CD8-positive, alpha-beta memory T cell (primary cell): ENCODE measurements at places on chromosomes 3 and 15.

GRCh38 chr3:53913401-53913800 is 21.7 kb upstream of the SELENOK start:
- no peaks in the 10 kb centered on the region for H3K36me3 ChIP-seq
- H3K27ac ChIP-seq = no peak overlapping the region
- H3K4me1 ChIP-seq = no peaks in the 10 kb centered on the region
- H3K4me3 ChIP-seq = no peak overlapping the region
- no peaks in the 10 kb centered on the region for H3K27me3 ChIP-seq
- DNase-seq = no peak

GRCh38 chr3:167983583-167983982 is 112.1 kb downstream of the GOLIM4 start:
- no peak for DNase-seq
- no peak overlapping the region for H3K4me3 ChIP-seq
- no peaks in the 10 kb centered on the region for H3K27me3 ChIP-seq
- H3K4me1 ChIP-seq = no peaks in the 10 kb centered on the region
- no peak overlapping the region for H3K27ac ChIP-seq
- H3K36me3 ChIP-seq = no peaks in the 10 kb centered on the region

GRCh38 chr3:14151471-14152083 is 26.7 kb downstream of the TMEM43 start:
- H3K4me1 ChIP-seq = no peaks in the 10 kb centered on the region
- H3K36me3 ChIP-seq = peaks cover 40% of the 10 kb centered on the region

DNA sequence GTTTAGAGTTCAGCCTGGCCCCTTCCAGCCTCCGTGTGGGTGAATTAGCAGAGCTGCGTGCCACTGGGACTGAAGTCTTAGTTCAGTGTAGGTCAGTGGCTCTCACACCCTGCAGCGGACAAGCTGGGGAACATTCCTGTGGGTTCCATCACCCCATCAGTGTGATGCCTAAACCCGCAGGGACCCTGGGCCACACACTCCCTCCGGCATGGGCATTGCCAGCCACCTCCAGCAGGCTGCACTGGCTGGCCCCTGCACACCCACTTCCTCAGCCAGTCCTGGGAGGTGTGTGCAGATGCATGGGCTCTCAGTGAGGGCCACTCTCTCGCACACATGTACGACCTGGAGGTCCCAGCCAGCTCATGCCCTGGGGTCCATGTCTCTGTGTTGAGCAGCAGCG is 32.1 kb upstream of the TOPBP1 start:
- DNase-seq = no peak
- no peaks in the 10 kb centered on the region for H3K27me3 ChIP-seq
- H3K4me1 ChIP-seq = no peaks in the 10 kb centered on the region
- no peak overlapping the region for H3K27ac ChIP-seq
- no peak overlapping the region for H3K4me3 ChIP-seq

- H3K4me1 ChIP-seq = no peaks in the 10 kb centered on the region
- no peaks in the 10 kb centered on the region for H3K36me3 ChIP-seq
- no peak overlapping the region for H3K27ac ChIP-seq
- H3K4me3 ChIP-seq = no peak overlapping the region
- H3K27me3 ChIP-seq = no peaks in the 10 kb centered on the region
These were observed 363.0 kb downstream of the PLOD2 start for GRCh38 chr3:145798007-145798406.

- H3K4me1 ChIP-seq = peaks cover 34% of the 10 kb centered on the region
- DNase-seq = peak; percentile 51
- no peak overlapping the region for H3K27ac ChIP-seq
- no peaks in the 10 kb centered on the region for H3K36me3 ChIP-seq
- H3K4me3 ChIP-seq = no peak overlapping the region
These were observed 4.2 kb upstream of the TRAT1 start for GRCh38 chr3:108818404-108818803.

DNA sequence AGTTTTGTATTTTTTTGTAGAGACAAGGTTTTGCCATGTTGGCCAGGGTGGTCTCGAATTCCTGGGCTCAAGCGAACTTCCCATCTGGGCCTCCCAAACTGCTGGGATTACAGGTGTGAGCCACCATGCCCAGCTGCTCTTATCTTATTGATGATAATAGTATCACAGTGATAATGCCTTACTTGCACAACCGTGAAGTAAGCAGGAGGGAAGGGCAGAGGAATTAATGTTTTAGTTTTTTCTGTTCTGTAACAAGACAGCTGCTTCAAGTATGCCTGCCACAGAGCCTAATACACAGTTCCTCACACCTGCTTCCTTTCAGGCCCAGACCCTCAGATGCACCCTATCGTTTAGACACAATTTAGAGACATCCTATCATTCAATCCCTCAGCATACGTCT is 26.1 kb upstream of the MUC13 start:
- no peak for DNase-seq
- H3K27ac ChIP-seq = no peak overlapping the region
- H3K4me3 ChIP-seq = no peak overlapping the region
- H3K36me3 ChIP-seq = no peaks in the 10 kb centered on the region

DNA sequence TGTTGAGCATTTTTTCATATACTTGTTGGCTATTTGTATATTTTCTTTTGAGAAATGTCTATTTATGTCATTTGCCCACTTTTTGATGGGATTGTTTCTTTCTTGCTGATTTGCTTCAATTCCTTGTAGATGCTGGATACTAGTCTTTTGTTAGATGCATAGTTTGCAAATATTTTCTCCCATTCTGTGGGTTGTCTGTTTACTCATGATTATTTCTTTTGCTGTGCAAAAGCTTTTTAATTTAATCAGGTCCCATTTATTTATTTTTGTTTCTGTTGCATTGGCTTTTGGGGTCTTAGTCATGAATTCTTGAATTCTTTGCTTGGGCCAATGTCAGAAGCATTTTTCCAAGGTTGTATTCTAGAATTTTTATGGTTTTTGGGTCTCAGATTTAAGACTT is 251.7 kb downstream of the WNT5A start:
- no peaks in the 10 kb centered on the region for H3K27me3 ChIP-seq
- H3K27ac ChIP-seq = no peak overlapping the region
- no peak for DNase-seq
- no peaks in the 10 kb centered on the region for H3K4me1 ChIP-seq
- no peaks in the 10 kb centered on the region for H3K36me3 ChIP-seq
- H3K4me3 ChIP-seq = no peak overlapping the region

DNA sequence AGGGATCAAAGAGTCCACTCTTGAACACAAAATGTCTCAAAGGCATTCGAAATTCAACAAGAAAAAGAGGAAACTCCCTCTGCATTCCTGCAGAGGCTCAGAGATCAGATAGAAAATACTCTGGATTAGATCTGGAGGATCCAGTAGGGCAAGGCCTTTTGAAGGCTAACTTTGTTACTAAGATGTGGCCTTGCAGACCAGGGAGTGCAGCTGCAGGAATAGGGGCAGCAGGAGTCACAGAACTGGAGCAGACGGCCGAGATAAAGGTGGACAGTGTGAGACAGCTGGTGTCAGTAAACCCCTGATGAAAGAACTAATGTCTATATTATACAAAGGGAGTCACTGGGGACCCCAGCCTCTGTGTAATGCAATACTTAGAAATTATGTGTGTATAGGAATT is 84.5 kb upstream of the PLSCR4 start:
- no peak overlapping the region for H3K27ac ChIP-seq
- no peaks in the 10 kb centered on the region for H3K27me3 ChIP-seq
- H3K36me3 ChIP-seq = no peaks in the 10 kb centered on the region
- no peak overlapping the region for H3K4me3 ChIP-seq
- no peaks in the 10 kb centered on the region for H3K4me1 ChIP-seq

DNA sequence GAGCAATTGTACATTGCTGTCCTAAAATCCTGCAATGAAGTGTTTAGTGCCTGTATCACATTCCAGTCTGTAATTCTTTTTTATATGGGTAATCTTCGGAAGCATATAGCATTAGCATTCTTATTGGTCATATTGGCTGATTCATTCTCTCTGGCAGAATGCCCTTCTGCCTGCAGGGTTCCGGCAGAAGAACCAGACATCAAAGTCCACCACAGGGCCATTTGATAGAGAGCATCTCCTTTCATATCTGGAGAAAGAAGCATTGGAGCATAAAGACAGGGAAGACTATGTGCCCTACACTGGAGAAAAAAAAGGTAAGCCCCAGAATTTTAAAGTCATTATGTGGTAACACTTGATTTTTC is 39.6 kb downstream of the TMOD3 start:
- no peak overlapping the region for H3K4me3 ChIP-seq
- no peaks in the 10 kb centered on the region for H3K4me1 ChIP-seq
- DNase-seq = no peak
- H3K27me3 ChIP-seq = no peaks in the 10 kb centered on the region
- peaks cover 25% of the 10 kb centered on the region for H3K36me3 ChIP-seq

GRCh38 chr3:19885468-19885867 is 48.5 kb downstream of the EFHB start:
- H3K4me1 ChIP-seq = no peaks in the 10 kb centered on the region
- H3K27me3 ChIP-seq = no peaks in the 10 kb centered on the region
- no peak overlapping the region for H3K4me3 ChIP-seq
- no peaks in the 10 kb centered on the region for H3K36me3 ChIP-seq
- H3K27ac ChIP-seq = no peak overlapping the region

DNA sequence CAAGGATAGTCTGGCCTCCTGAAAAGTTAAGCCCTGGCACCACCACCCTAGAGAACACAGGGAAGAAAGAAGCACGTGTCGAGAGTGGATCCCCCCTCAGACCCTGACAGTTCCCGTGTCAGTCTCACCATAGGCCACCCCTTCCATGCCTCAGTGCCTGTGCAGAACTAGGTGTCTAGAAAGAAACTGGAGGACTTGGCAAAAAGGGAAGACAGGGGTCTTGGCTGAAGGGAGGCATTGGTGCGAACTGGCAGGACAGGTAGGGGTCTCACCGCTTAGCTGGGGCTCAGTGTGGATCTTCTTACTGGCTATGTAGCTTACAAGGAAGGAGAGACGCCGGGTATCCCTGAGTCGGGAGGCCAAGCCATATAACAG is 518 bp downstream of the QARS1 start:
- H3K27ac ChIP-seq = peak overlapping the region; percentile 84
- no peaks in the 10 kb centered on the region for H3K27me3 ChIP-seq
- peak overlapping the region; percentile 97 for H3K4me3 ChIP-seq
- no peak for DNase-seq
- H3K4me1 ChIP-seq = peaks cover 22% of the 10 kb centered on the region

DNA sequence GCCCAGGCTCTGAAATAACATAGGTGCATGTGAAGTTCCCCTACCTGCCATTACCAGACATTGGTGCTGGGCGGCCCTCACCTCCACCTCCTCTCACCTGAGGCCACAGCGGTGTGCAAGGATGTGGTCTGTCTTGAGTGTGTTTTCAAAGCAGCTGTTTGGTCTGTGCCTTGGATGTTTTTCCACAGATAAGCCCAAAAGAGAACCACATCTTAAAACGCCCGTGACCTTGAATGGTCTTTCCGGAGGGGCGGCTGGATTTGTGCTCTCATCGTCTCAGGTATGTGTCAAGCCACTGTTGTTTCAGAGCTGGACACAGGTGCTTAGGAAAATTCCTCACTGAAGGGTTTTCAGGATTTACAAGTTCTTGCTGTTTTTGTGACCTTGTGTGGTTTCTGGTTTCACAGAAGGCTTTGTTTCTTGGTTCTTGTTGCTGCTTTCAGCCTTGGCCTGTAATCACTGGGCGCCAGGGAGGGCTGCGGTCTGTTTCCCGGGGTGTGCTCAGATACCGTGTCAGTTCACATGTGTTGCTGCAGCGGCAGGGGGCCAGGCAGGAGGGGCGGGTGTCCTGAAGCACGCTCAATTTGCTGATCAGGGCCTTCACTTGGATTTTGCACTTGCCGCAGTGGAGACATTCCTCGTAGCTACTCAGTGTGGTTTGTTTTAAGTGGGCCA is 128.4 kb downstream of the IGF1R start:
- DNase-seq = peak; percentile 26
- no peak overlapping the region for H3K27ac ChIP-seq
- no peaks in the 10 kb centered on the region for H3K27me3 ChIP-seq
- H3K4me3 ChIP-seq = no peak overlapping the region

GRCh38 chr3:138948371-138949001 is 1.5 kb downstream of the FOXL2NB start:
- H3K4me1 ChIP-seq = peaks cover 20% of the 10 kb centered on the region
- H3K4me3 ChIP-seq = no peak overlapping the region
- DNase-seq = no peak
- H3K36me3 ChIP-seq = no peaks in the 10 kb centered on the region
- no peak overlapping the region for H3K27ac ChIP-seq

DNA sequence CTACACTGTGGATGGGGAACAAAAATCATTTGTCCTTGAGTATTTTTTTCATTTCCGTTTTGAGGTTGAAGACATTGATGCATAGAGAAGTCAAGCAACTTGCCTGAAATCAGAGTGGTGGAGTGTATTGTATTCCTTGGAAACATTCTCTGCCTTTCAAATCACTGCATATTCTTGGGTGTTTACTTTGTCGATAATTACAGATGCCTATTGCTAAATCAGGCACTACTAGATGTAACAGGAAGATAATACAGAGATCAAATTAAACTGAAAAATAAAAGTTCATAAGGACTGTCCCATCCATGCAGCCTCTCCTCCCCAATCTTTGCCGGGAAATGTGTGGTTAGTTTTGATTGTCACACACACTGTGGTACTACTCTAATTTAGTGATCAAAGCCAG is 37.4 kb upstream of the VEPH1 start:
- no peak for DNase-seq
- H3K27ac ChIP-seq = no peak overlapping the region
- no peaks in the 10 kb centered on the region for H3K4me1 ChIP-seq

DNA sequence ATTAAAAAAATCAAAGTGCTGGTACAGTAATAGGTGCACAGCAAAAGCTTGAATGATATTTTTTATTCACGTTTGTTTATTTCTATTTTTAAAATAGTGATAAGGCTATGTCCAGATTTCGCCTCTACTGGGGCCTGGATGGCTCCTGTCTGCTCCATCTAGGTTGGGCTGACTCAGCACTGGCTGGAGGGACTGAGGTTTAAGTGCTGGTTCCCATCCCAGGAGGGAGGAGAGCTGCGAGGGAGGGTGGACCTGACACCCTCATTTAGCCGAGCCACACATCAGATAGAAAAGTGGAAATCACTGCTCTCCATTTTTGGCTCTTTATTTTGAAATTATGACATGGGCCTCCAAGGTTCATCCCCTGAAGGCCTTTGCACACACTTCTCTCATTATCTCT is 95.4 kb upstream of the AGBL1 start:
- DNase-seq = no peak
- no peaks in the 10 kb centered on the region for H3K36me3 ChIP-seq
- H3K4me1 ChIP-seq = no peaks in the 10 kb centered on the region
- no peak overlapping the region for H3K4me3 ChIP-seq
- no peaks in the 10 kb centered on the region for H3K27me3 ChIP-seq
- no peak overlapping the region for H3K27ac ChIP-seq

GRCh38 chr3:134939978-134940377 is 144.9 kb downstream of the EPHB1 start:
- H3K4me3 ChIP-seq = no peak overlapping the region
- H3K27ac ChIP-seq = no peak overlapping the region
- H3K27me3 ChIP-seq = no peaks in the 10 kb centered on the region
